Activated T-cell treated with anti-CD3 and anti-CD28 coated beads, Interleukin-2, amount 50 U/mL, for 72 hours (primary cell): ENCODE measurements at places on chromosomes 1 and 21. TPM values are rescaled to one million over a fixed set of nuclear protein-coding genes. Genes with fewer than 3 reads are reported as not detected.

CNTN2 gene
- not detected for total RNA-seq

HDAC1 gene
- total RNA-seq: 157 TPM

CFHR2 gene
- not detected for total RNA-seq

DNA sequence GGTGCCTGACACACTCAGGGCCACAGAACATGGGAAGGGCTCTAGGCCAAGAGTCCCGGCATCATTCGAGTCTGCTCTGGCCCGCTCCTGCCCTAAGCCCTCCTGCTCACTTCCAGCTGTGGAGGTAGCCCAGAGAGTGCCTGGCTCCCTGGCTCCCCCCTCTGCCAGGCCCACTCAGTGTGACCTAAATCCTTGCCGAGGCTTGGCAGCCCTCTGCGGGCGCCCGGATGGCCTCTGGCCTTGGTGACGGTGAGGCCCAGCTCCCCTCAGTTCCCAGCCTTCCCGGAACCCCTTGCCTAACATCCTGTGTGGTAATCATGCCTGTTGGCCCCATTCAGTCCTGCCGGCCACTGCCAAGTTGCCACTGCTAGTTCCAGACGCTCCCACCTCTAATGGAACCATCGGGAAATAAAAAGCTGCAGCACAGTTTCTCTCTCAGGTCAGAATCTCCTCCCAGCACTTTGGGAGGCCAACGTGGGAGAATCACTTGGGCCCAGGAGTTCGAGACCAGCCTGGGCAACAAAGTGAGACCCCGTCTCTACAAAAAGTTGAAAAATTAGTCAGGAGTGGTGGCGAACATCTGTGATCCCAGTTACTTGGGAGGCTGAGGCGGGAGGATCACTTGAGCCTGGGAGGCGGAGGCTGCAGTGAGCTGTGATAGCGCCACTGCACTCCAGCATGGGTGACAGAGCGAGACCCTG is 1.2 kb upstream of the H6PD start:
- no peak for DNase-seq

GRCh38 chr1:204074274-204075138 is 1.6 kb downstream of the SOX13 start:
- no peak for DNase-seq

DNA sequence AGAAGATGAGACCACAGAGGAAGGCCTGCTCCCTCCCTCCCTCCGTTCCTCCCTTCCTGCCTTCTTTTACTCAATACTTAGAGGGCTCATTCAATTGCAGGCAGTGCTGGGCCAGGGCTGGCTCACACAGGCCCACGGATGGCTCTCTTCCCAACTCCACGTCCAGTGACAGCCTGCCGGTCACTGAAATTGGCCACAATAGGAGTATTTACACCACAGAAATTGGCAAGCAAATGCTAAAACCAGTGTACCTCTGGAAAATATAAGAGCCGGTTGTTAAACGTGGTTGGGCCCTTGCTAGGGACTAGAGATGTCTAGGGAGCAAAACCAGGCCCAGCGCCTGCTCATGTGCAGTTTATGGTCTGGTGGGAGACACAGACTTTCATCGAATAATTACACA is 72.4 kb upstream of the TMEM51 start:
- DNase-seq: no peak

- no peak for DNase-seq
Observed at GRCh38 chr1:1333551-1334241, 2.6 kb downstream of the TAS1R3 start.

- DNase-seq: no peak
Observed at GRCh38 chr1:4481451-4481850, 173.0 kb upstream of the AJAP1 start.
